ENCODE measurements at places on chromosomes 6 and 20.

GRCh38 chr20:13552061-13552460 is 86.7 kb downstream of the TASP1 start:
- H3K36me3 ChIP-seq = peaks cover 2% of the 10 kb centered on the region
- no peaks in the 10 kb centered on the region for H3K4me1 ChIP-seq
- no peaks in the 10 kb centered on the region for H3K27me3 ChIP-seq
- DNase-seq = peak; percentile 49

GRCh38 chr20:48875914-48876240 is 45.6 kb upstream of the ARFGEF2 start:
- H3K27ac ChIP-seq = no peak overlapping the region
- no peak for DNase-seq
- no peaks in the 10 kb centered on the region for H3K27me3 ChIP-seq
- no peaks in the 10 kb centered on the region for H3K4me1 ChIP-seq
- no peak overlapping the region for H3K4me3 ChIP-seq

GRCh38 chr20:45792317-45793118 is 764 bp downstream of the DNTTIP1 start:
- H3K4me1 ChIP-seq = no peaks in the 10 kb centered on the region
- DNase-seq = no peak
- peak overlapping the region; percentile 82 for H3K27ac ChIP-seq
- peak overlapping the region; percentile 89 for H3K4me3 ChIP-seq

- no peaks in the 10 kb centered on the region for H3K4me1 ChIP-seq
- no peak overlapping the region for H3K27ac ChIP-seq
- no peaks in the 10 kb centered on the region for H3K36me3 ChIP-seq
- no peak overlapping the region for H3K4me3 ChIP-seq
These were observed 96.3 kb downstream of the EYS start for GRCh38 chr6:65610746-65611145.

- no peaks in the 10 kb centered on the region for H3K4me1 ChIP-seq
- no peak overlapping the region for H3K27ac ChIP-seq
- no peak overlapping the region for H3K4me3 ChIP-seq
These were observed 87.7 kb downstream of the RNF182 start for GRCh38 chr6:14012313-14013030.
